DMS79 (cell line): ENCODE measurements at places on chromosomes 16 and 17.
A peak's percentile ranks its signal among the peaks of the same experiment; 100 is the strongest.

DNA sequence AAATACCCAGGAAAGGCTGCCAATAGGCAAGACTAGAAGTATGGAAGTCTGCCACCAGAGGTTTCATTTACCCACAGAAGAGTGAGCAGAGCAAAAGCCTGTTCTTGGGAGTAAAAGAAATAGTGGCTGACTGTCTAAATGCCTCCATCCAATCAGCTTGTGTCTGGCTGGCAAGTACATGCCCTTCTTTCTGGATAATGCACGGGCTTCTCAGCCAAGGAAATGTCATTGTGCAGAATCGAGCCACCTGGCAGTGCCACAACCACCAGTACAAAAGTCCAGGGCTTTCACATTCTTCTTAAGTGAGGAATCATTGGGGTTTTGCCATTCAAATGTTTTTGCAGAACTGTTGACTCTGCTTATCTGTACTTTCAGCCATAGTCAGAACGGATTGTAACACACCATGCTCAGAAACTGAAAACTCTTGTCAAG, 10.1 kb upstream of the ERCC4 start:
- no peak for DNase-seq

- DNase-seq, result no peak
Observed at GRCh38 chr17:49242813-49243212, 12.2 kb upstream of the PHOSPHO1 start.

DNA sequence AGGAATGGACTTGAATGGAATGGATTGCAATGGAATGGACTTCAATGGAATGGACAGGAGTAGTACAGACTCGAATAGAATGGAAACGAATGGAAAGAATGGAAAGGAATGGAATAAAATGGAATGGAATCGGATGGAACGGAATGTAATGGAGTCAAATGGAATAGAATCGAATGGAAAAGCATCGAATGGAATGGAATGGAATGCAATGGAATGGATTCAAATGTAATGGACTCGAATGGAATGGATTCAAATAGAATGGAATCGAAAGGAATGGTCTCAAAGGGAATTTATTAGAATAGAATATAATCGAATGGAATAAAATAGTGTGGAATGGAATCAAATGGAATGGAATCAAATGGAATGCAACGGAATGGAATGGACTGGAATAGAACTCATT, 484.9 kb upstream of the WSB1 start:
- no peak for DNase-seq

DNA sequence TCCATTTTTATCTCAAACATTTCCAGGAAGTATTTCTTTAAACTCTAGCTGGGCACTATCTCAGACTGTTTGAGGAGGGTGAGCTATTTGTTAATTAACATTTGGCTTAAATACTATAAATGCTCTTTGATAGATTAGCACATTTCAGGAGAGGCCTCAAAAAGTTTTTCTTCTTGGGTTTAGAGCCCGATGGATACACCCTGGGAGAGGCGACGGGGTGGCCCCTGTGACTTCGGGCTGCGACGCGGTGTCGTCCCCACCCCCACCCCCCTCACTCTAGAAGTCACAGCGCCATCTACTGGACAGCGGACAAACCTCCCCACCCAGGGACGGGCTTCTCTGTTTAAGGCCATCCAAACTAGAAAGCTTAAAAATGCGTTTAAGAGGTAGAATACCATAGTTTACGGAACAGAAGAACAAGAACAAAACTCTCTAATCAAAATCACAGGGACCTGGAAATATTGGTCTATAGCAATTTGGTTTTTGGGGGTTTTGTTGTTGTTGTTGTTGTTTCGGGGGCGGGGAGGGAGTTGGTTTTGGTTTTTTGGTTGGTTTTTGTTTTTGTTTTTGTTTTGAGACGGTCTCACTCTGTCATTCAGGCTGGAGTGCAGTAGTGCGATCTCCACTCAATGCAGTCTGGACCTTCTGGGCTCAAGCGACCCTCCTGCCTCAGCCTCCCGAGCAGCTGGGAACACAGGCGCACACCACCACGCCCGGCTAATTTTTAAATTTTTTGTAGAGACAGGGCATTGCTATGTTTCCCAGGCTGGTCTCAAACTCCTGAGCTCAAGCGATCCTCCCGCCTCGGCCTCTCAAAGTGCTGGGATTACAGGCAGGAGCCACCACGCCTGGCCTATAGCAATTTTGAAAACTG, 254.4 kb downstream of the C16orf95 start:
- no peak for DNase-seq

- DNase-seq, result no peak
Observed at GRCh38 chr17:63035695-63036094, 69.7 kb downstream of the TANC2 start.

GRCh38 chr17:76726776-76727718, at the start of gene METTL23:
Gene METTL23, plus strand, starts transcription at chr17:76726839. Its CDS starts 2,872 bp downstream, at chr17:76729711.
- peak; percentile 32 for DNase-seq

GRCh38 chr16:12016291-12016947, 39.9 kb downstream of the SNX29 start:
- DNase-seq, result no peak

GRCh38 chr17:66285149-66285548, 17.3 kb upstream of the PRKCA start:
- DNase-seq, result no peak

GRCh38 chr17:80931421-80932265, 60.0 kb upstream of the CHMP6 start:
- peak; percentile 8 for DNase-seq

- no peak for DNase-seq
Observed at GRCh38 chr16:28876973-28877654, 1.2 kb upstream of the ATP2A1 start.

- no peak for DNase-seq
Observed at GRCh38 chr17:66527335-66527734, 224.9 kb downstream of the PRKCA start.

DNA sequence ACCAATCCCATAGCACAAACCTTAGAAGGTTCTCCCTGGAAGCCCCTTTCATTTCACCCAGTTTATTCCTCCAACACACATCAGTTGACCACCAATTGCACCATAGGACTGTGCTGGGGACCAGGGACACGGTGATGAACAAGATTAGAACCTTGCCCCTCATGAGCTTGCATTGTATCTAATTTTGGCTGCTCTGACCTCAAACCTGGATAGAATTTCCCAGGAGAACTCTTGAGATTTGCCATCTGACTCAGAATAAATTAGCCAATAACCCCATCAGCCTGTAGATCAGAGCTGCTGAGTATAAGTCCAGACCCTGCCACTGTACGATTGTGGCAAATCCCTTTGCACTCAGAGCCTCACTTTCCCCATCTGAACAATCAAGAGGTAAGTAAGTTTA, 52.1 kb downstream of the CDH11 start:
- DNase-seq, result no peak

GRCh38 chr16:10965440-10966061, 21.2 kb downstream of the CLEC16A start:
- DNase-seq, result no peak

- DNase-seq, result no peak
Observed at GRCh38 chr17:21157586-21158370, 31.0 kb downstream of the DHRS7B start.

DNA sequence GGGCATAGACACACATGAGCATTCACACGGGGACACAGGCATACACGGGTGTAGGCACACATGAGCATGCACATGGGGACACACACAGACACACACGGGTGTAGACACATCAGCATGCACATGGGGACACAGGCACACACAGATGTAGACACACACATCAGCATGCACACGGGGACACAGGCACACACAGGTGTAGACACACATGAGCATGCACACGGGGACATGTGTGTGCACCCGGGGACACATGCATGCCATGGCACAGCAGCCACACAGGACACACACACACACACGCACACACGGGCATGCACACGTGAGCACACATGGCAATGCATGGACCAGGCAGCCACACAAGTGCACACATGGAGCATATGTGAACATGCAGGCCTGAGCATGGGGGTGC, 5.2 kb upstream of the DCXR start:
- no peak for DNase-seq

DNA sequence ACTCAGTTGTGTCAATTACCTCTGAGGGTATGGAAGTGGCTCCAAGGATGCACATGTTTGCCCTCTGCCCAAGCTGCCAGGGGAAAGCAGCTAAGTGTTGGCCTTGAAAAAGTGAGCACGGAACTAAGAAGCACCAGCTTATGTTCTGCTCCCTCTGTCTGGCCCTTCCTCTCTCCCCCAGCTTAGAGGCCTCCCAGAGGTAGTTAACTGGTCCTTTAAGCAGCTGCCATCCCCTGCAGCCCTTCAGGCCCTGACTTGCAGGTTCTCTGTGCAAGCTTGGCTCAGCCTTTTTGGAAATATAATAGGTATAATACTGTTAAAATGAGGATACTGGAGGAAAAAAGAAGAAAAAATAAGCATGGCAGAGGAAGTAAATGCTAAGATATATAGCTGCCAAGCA, 7.0 kb upstream of the UBE2Z start:
- no peak for DNase-seq

- DNase-seq, result no peak
Observed at GRCh38 chr17:41480136-41480535, 815 bp downstream of the KRT35 start.

GRCh38 chr16:71555230-71555891, 21.5 kb downstream of the TAT start:
- no peak for DNase-seq

DNA sequence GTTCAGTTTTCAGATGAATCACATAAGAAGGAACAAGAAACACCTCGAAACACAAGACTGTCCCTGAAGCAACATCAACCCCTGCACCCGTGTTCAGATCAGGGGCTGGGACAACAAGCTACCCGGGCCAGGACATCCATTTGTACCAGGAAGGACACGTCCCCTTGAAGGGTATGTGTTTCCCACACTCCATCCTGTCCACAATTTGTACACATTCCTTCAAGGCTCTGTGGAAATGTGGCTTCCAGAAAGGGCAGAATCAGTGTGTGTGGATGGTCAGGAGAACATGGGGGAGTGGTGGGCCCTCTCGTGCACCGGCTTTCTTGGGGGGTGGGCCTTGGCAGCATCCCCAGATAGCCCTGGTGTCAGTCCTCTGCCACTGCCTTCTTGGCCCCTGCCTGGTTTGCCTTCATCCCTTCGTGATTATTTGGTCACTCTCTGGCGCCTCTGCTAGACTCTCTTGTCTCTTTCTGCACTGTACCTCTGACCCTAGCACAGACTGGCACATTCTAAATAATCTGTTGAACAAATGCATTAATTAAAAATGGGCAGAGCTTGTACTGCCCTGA, 10.3 kb downstream of the KIFC3 start:
- DNase-seq, result no peak

DNA sequence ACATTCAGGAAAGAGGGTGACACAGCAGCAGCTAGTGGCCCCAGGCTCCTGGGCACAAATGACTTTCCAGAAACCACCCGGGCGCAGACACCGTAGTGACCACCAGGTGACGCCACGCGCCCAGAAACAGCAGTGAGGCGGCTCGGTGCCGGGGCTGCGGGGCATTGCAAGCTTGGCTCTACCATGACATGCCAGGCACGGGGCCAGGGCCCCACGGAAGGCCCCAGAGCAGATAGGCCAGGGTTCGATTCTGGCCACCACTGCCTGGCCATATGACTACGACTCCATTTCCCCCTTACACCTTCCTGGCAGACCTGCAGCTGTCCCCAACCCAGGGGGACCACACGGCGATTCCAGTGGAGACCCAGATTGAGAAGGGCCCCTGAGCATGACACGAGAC, 6.7 kb downstream of the RHBDF1 start:
- peak; percentile 14 for DNase-seq

- no peak for DNase-seq
Observed at GRCh38 chr16:72278301-72278700, 106.3 kb upstream of the PMFBP1 start.

- no peak for DNase-seq
Observed at GRCh38 chr16:56970934-56971767, 9.4 kb downstream of the CETP start.

GRCh38 chr17:42198897-42199296, 4.6 kb upstream of the GHDC start:
- DNase-seq, result no peak

GRCh38 chr17:80671825-80672110, 127.1 kb downstream of the RPTOR start:
- no peak for DNase-seq

DNA sequence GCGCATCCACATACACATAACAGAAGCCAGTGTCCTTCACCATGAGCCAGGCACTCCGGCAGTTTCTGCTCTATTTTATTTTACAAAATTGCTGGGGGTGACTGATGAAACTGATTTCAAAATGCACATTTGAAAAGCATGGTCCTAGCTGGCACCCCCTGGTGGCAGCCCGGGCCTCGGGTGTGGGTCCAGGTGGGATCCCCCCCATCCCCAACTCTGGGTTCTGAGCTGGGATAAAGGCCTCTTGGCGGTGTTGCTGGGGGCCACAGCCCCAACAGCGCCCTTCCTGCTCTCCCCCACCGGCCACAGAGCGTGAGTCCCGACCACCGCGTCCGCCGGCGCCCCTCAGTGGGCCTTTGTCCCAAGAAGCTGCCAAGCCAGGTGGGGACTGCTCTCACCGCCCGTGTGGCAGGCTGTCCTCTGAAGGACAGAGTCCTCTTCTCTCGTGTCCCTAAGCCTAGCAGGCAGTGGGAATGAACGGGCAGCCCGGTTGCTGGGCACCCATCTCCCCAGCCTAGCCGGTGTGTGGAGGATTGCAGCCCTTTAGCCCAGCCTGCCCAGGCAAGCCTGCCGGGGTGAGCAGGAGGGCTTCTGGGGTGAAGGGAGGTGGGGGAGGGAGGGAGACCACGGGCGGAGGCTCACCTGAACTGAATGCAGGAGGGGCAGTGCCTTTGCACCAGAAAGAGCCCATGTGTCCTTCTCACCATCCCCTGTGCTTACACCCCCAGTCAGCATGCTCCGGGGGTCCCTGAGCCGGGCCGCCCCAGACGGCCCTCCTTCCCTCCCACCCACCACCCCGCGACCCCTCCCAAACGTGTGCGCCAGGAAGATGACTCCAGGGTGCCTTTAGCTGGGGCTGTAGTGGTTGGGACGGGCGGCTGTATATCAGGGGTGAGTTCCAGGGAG, 898 bp downstream of the SNAI3 start:
- no peak for DNase-seq

GRCh38 chr16:29663016-29663806, at the start of gene SPN:
Gene SPN, plus strand, starts transcription at chr16:29663247. Its CDS starts 482 bp downstream, at chr16:29663729.
- DNase-seq, result no peak

GRCh38 chr17:12492450-12492849, 173.2 kb upstream of the MYOCD start:
- no peak for DNase-seq

DNA sequence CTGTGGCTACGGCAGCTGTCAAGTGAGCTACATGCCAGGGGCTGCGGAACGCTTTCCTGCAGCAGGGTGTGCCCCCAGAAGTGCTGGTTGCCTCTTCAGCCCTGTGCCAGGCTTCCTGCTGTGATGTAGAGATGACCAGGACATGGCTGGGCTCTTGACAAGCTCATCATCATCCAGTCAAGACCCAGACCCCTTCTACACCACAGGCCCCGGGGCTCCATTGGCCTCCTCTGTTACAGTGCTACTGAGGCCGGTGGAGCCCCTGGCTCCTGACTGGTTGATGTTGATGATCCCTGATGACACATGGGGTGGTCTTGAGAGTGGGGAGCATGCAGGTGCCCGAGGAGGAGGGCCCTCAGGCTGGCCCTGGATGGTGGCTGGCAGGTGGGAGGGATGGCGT, 50.1 kb downstream of the B9D1 start:
- DNase-seq, result no peak

GRCh38 chr17:65278820-65279184, 141.6 kb downstream of the RGS9 start:
- DNase-seq, result no peak
